GM12878 (cell line): ENCODE measurements at places on chromosomes 12 and 14.

- DNase-seq = no peak
Measured at GRCh38 chr12:94109160-94109559, 39.2 kb upstream of the PLXNC1 start.

GRCh38 chr12:122944605-122945592 is 21.4 kb downstream of the ABCB9 start:
- no peak for DNase-seq

DNA sequence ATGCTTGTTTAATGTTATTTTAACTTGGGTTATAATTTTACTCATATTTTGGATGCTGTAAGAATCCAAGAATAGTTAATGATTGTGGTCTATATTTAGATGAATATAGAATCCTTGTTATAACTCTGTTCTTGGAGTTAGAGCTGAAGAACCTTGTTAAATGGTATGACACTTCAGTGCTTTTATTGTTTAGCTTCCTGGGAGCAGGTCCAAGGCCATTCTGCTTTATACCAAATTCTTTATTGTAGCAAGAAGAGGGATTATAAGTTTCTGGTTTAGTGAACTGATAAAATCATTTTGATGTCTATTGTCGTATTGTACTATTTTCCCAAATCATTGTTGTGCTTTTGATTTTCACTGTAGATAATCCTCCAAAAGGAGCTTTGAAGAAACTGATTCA is 69.4 kb downstream of the MIA2 start:
- no peak for DNase-seq

GRCh38 chr14:104507443-104507842 is 72.1 kb upstream of the C14orf180 start:
- DNase-seq = no peak

DNA sequence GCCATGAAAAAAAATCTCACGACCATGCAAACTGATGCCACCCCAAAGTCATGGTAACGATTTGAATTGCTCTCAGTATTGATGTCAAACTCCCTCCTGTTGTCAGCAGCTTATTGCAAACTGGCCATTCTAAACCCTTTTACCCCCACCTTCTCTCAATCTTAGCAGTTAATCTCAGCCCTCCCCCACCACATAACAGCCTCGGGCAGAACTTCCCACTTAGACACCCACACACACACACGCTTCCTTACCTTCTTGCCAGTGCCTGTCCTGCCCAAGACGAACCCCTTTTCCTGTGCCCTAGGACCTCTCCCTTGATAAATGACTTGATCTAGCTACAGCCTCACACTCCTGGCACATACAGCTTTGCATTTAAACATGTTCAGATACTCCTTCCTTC is 56.6 kb downstream of the GPATCH2L start:
- no peak for DNase-seq
